ENCODE measurements at places on chromosomes 4 and X.

GRCh38 chrX:78104447-78105176 lies 564 bp downstream of the PGK1 start:
- DNase-seq = no peak

GRCh38 chr4:152206185-152206584 lies 329.7 kb downstream of the FBXW7 start:
- DNase-seq = no peak

- DNase-seq = no peak
Measured at GRCh38 chrX:129640737-129641136, 14.0 kb downstream of the APLN start.

DNA sequence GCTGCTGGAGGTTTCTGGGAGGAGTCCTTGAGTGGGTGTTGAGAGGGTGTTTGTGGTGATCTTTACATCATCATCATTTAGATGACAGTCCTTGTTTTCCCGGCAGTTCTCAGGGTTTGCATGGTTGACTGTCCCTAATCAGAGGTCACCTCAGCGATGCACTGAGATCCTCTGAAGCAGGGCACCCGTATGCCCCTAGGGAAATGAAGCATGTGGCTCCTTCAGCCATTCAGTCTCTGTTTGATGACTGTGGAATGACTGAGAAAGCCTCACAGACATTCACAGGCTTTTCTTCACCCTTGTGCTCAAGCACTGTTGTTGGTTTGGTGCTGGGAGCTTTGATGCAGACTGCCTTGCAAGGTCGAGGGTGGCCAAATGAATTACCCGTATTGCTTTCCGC lies 474.7 kb downstream of the SPRY1 start:
- no peak for DNase-seq

DNA sequence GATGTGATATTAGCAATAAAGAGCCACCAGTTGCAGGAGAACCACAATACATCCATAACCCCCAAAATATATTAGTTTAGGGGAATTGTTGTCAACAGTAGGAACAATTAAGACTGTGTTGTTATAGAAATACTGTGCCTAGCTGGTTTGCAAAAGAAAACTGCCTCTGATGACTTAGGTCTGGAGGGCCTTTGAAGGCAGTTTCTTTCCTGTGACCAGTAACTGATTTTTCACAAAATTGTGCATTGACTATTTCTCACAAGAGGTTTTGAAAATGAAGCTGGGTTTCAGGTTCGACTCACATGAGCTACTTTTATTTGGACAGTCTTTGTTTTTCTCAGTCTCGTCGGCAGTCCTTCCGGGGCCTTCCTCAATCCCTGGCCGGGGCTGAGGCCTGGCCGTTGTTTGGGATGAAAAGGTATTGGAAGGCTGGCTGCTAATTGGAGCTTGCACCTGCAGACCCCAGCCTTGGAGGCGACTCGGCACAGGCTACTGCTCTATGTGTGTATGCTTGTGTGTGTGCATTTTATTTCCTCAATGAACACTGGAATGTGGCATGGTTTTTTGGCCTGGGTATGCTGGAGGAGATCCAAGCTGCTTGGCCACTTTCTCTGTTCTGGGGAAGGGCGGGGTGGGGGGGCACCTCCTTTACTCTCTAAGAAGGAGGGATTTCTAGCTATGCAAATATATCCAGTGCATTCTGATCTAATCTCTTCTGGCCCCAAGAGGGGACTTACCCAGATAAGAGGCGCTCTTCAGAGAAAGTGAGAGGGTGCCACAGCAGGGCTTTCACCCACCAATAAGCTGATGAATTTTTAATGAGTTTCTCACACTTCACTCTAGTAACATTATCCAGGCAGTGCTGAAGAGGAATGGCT lies 49.5 kb upstream of the LNX1 start:
- no peak for DNase-seq

DNA sequence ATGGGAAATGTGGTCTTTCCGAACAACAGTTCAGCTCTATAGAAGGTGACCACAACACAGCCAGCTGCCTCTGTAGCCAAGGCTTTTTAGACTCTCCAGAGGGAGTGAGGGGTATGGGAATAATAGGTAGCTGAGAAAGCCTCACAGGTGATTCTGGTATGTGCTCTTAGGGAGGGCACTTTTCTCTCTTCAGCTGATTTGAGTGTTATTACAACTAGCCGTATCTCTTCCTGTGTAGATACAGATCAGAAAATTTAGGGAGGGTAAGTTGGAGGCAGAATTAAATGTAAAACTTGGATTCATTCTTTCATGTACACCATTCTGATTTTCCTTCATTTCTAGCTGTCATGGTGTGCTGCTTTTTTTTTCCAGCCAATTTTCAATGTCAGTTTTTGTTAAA lies 154.9 kb downstream of the BMPR1B start:
- no peak for DNase-seq

- no peak for DNase-seq
Measured at GRCh38 chrX:115713460-115713859, 152.5 kb downstream of the PLS3 start.

DNA sequence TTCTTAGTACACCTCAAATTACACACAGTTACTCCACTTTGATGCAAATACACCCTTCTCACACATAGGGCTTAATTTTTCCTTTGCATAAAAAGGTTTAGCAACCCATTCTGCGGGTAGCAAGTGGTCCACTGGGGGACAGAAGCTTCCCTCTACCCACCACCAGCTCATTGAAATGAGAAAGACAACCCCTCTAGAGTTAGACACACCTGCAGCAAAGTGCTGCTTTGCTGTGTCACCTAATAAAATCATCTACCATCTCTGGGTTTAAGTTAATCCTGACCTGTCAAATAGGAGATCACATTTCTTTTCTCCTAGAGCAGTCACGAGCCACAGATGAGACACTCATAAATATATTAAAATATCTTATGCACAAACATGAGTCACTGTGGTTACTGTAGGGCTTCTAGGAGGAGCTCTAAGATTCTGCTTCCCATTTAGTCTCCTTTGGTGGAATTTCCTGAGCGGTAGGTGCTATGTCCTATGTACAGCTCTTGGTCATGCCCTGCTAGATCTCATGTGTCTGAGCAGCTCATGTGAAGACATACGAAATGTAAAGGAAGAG lies 11.9 kb downstream of the BMX start:
- no peak for DNase-seq

GRCh38 chrX:11678158-11678557 lies 12.4 kb upstream of the ARHGAP6 start:
- DNase-seq = no peak

DNA sequence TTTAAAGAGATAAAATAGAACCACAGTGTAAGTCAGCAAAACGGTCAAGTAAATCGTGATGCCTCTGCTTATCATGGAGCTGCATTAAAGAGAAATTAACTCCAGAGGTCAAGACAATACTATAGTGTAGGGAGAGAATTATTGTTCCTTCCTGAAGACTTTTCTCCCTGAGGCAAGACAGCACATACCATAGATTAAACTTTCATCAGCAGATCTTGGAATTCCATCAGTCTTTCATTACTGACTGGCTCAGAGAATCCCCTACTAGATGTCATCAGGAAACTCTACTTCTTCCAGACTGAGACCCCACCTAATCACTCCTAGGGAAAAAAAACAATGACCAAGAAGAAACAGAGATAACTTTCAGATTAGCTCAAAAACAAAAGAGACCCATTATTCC lies 131.3 kb downstream of the NSUN7 start:
- no peak for DNase-seq

GRCh38 chr4:94507708-94508107 lies 56.0 kb downstream of the PDLIM5 start:
- no peak for DNase-seq

DNA sequence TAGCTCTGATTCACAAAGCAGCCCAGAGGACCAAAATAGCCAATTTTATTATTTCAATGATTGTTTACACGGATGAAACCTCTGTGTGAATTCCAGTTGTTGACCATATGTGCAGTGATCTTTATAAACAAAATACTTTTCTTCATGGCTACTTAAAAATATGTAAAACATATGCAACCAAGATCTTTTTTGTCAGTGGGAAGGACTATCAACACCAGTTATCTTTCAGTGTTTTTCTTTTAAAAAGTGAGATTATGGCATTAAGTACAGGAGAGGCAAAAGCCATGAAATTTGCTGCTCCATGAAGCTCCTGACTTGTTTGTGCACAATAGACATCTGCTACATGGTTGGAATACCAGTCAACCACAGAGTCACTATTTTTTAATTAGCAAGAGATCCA lies 184.4 kb downstream of the DKK2 start:
- no peak for DNase-seq

DNA sequence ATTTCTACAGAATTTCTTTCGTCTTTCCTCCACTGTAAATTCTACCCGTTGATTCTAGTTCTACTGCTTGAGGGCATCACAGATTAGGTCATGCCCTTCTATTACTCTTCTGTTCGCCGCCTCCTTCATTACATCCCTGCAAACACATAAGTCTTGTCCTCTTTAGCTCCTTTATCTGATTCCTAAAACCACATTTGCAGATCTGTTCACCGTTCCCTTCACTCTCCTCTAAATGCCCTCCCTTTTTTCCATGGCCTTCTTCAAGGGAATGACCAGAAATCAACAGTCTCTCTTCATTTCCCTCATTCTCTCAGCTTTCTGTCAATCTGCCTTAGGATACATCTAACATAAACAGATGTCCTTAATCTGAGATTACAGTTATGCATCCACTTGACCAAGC lies 43.1 kb downstream of the BTC start:
- no peak for DNase-seq

- no peak for DNase-seq
Measured at GRCh38 chrX:39936886-39937770, 160.6 kb downstream of the BCOR start.

Measured in stimulated activated CD4-positive, alpha-beta T cell treated with anti-CD3 and anti-CD28 coated beads, TNF-alpha, amount 100 ng/mL, for 1 hour (primary cell).